GM19239 (cell line): ENCODE measurements at places on chromosomes 11 and 22.

- no peak for DNase-seq
Observed at GRCh38 chr11:12287009-12287373, 90.4 kb upstream of the PARVA start.

DNA sequence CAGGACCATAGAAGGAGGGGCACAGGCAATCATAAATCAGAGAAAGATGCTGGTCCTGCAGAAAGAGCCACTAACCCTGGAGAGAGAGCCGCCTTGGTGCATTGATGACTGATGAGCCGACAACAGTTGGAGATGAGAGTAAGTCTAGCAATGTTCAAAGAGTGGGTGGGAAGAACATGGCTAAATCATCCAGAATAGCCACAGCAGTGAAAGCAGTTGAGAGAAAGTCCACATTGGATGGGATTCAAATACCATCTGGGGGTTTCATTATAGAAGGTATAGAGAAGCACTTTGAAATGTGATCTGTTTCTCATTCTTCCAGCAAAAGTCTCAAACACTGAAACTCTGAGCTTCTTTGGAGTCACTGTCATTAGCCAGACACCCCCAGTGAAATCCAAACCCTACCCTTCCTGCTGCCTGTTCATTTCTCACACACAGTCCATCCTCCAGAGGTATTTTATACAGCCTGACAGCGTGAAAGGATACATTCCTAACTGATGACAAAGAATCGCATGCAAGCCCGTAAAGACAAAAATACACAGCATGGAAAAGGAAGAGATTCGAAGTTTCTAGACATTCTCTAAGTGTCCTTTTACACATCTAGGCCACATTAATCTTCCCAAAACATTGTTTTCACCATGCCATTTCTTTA lies 303.1 kb upstream of the MPPED2 start:
- no peak for DNase-seq

GRCh38 chr11:102429226-102429625 lies 23.3 kb downstream of the TMEM123 start:
- DNase-seq, result no peak

- DNase-seq, result no peak
Observed at GRCh38 chr22:32475468-32476010, 928 bp downstream of the FBXO7 start.

DNA sequence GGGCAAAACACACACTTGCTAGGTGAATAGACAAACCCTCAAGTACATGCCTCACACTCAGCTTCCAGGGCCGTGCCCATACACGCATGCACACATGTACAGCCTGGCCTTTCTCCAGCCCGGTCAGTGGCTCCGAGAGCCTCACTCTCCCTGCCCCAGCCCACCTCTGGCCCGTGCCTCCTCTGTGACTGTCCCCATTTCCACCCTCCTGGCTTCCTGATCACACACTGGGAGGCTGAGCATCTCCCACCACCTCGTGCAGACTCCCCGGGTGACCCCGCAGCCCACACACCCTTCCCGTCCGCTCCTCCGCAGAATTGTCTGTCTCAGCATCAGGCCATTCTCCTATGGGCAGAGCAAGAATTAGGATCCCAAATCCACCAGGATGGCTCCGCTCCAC lies 634.1 kb downstream of the TBC1D22A start:
- DNase-seq, result no peak

DNA sequence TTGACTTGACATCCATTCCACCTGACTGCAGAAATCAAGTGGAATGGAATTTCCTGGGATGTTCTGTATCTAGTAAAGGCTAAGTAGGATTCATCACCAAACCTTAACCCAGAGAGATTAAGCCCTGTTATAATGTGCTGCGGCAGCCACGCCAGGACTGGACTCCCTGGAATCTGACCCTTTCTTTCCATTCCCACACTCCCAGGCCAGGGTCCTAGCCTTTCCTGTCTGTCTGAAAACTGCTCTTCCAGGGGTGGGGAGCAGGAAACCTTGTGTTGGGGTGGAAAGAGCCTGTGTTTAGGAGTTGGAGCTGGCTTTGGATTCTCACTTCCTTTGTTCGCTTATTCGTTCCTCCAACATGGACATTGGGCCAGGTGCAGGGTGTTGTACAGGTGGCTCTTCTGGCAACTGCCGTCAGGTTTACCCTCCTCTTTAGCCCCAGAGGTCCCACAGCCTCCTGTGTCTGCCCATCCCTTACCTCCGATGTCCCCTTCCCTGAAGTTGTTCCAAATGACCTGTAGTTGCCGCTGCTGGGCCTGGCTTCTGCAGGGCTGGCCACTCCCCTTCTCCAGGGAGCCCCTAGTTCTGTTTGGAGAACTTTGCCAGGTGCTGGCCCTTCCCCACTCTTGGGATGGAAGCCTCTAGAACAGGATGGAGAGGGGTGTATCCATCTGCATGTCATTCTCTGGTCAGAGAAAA lies 20.5 kb upstream of the PARVB start:
- no peak for DNase-seq

DNA sequence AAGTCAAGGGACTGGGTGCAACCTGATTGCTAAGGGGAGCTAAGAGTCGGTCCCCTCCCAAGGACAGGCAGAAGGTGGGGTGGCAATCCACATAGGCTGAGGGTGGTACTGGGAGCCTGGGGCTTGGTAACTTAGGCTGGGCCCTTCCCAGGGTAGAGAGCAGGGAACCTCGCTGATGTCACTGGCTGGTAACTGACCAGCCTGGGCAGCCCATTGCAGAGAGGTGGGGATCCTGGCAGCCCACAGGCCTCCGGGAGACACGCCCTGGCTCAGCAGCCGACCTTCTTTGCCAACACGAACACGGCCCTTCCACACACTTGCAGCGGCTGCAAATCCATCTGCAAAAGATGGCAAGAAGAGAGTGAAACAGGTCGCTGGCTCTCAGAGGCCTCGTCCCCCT lies 25.4 kb downstream of the A4GALT start:
- no peak for DNase-seq

- DNase-seq, result no peak
Observed at GRCh38 chr11:117071344-117071787, 26.9 kb downstream of the SIK3 start.

GRCh38 chr22:45738206-45738605 lies 66.6 kb downstream of the ATXN10 start:
- DNase-seq, result no peak

GRCh38 chr22:27065279-27065678 lies 407.9 kb downstream of the MIAT start:
- DNase-seq, result no peak

DNA sequence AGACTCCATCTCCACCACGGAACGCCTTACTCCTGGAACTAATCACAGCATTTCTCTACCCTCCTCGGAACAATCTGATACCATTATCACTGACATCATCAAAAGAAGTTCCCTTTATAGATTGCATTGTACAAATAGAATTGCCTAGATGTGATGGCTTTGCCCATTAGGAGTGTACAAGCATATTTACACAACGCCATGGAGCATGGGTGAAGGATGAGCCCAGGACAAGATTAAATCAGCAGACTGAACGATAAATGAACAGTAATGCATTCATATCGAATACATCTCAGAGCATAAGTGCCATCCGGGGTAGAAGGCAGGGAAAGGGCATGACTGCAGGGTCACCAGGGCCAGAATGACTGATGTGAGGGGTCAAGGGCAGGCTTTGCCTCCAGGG lies 57.3 kb downstream of the KIRREL3 start:
- DNase-seq, result no peak

- DNase-seq, result no peak
Observed at GRCh38 chr11:89220684-89221339, 43.1 kb downstream of the TYR start.

- no peak for DNase-seq
Observed at GRCh38 chr11:90805172-90805571, 582.3 kb upstream of the CHORDC1 start.

DNA sequence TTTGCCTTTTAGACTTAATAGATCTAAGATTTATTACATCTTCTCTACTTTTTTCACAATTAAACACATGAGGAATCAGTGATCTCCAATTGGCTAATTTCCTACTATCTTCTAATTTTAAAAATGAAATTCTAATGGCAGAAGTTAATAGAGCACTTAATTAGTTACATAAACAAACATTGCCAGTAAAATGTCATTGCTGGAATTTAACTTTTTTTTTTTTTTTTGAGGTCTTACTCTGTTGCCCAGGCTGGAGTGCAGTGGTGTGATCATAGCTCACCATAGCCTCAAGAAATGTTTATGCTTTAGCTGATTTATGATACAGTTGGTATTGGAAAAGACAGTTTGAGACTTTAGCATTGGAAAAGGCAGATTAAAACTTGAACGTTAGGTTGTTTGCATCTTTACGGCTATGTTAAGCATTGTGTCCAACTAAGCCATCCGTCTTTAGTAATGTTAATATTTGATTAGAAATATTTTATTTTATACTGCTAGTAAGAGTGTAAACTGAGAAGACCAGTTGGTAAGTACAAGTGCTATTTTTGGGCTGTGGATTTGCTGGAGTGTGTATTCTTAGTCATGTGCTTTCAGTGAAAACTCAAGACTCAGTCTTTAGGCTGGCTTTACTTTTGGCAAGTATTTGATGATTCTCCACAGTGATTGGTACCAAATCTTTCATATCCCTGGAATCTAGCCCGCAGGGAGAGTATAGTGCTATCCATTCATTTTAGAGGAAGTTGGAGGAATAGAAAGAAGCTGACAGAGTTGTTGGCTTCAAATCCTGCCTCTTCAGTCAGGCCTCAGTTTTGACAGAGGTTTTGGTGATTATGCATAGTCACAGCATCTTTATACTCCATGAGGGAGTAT lies 4.5 kb downstream of the ANO5 start:
- DNase-seq, result no peak

DNA sequence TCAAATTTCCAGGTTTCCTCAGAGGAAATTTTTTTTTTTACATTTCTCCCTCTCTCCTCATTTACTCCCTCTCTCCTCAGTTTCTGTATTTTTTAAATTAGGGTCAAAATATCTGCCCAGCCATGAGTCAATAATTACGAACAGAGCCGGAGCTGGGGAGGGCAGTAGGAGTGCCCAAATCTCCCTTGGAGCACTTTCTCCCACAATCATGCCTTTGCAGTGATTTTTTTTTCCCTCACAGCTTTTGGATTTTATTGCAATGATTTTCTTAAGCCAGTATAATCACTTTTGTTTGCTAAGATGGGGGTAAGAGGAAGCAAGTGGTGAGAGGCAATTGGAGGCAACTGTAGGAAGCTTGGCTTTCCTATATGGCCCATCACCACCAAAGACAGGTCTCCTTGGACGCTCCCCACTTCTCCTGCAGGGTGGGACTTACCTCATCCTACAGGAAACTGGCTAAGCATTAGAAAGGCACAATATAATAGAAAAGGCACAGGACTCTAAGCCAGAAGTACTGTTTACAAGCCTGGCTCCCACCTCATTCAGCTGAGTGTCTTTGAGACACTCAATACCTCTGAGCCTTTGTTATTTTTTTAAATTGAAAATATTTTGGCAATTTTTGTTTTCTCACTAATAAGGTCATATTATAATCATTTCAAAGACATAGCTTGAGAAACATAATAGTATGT lies 192.6 kb upstream of the PITPNB start:
- DNase-seq, result no peak

DNA sequence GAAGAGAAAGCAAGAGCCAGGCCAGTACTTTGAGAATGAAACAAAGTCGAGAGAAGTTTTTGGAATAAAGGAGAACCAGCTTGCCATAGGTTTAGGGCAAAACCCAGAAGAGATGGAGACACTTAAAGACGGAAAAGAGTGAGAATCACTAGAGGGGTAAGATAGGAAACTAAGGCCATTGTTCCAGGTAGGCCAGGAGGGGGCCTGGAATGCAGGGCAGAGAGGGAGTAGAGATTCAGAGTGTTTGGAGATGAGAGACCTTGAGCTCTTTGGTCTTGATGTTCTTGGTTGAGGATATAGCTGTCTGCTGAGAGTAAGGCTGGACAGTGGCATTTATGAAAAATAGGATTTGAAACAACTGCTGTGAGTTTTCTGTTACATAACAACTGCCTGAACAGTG lies 263.3 kb upstream of the POU2AF2 start:
- no peak for DNase-seq

GRCh38 chr22:25698978-25699377 lies 43.0 kb upstream of the MYO18B start:
- no peak for DNase-seq

- DNase-seq, result no peak
Observed at GRCh38 chr11:33649944-33650343, 50.7 kb downstream of the C11orf91 start.

DNA sequence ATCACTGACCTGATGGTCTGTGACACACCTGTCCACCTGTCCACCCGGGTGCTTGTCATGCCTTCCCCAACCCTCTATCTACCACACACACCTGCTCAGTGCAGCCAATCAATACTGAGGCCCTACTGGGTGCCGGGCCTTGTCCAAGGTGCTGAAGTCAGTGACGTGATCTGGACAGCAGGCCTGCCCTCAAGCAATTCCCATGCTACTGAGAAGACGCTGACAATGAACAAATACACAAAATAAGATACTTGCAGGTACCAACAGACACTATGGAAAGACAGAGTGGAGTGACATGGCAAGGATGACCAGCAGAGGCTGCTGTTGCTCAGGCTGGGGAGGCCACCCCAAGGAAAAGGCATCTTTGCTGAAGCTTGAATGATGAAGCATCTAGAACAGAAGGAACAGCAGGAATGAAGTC lies 21.2 kb downstream of the PLAAT3 start:
- DNase-seq, result no peak

- no peak for DNase-seq
Observed at GRCh38 chr11:91869686-91870085, 354.9 kb upstream of the FAT3 start.

DNA sequence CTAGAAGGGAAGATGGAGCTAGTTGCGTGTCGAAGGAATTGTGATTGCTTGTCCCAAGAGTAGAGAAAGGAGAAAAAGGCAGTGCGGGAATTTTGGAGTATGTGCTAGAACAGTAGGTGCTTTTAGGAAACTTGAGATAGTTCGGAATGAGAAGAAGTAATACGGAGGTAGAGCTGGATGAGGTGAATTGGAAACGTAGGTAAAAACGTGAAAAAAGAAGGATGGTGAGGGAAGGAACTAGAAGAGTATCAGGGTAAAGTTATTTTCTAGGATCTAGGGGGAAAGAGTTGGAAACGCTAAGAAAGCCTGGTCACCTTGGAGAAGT lies 1.4 kb downstream of the CEP57 start:
- no peak for DNase-seq

DNA sequence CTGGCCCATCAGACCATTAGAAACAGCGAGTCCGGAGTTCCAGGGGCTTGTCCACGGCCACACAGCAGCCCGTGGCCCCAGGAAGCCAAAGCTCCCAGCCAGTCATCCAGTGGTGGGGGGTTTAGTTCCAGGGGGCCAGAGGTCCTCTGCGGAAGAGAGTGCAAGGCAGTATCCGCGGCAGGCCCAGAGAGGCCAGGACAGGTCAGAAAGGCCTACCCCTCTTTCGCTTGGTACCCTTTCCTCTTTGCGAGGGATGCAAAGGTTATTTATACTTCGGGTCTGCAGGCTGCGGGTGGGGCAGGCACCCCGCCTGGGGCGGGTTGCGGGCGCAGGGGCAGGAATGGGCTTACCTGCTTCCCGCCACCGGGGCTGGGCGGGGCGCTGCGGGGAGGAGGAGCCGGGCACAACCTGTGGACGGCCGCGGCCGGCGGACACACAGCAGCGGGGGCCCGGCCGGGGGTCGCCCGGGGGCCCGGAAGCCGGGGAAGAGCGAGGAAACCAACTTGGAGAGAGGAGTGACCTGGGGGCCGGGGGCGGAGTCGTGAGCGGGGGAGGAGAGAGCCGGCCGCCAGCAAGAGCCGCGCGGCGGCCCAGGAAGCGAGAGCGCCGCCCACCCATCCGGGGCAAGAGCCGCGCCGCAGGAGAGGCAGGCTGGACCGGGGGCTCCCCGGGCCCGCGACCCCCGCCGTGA lies at the start of gene SH3BP1:
TSS of gene SH3BP1 (plus strand) at position 600 of the 691 bp plus-strand sequence. CDS start 119 bp downstream, outside the sequence.
- no peak for DNase-seq
